ENCODE measurements at places on chromosomes 4 and X. TPM values are rescaled to one million over a fixed set of nuclear protein-coding genes. Genes with fewer than 3 reads are reported as not detected.

GRCh38 chrX:18895189-18895951, 88.5 kb downstream of the PHKA2 start:
- no peak for DNase-seq

DNA sequence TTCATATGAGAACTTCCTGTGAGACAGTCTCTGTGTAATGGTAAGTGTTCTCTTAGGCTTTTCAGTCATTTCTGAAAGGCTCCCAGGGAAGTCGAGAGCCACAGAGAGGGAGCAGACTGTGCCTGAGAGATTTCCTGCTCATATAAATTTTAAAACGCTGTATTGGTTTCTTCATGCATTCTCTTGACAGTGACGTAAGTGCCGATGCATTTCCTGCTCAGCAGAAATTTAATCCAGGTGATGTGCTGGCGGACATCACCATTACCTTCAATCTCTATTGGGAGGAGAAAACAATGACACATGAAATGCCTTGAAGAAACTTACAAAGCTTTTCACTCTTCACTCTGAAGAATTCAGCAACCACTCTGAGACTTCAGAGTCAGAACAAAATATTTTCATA, 383.6 kb downstream of the BMPR1B start:
- DNase-seq: peak; percentile 1

DNA sequence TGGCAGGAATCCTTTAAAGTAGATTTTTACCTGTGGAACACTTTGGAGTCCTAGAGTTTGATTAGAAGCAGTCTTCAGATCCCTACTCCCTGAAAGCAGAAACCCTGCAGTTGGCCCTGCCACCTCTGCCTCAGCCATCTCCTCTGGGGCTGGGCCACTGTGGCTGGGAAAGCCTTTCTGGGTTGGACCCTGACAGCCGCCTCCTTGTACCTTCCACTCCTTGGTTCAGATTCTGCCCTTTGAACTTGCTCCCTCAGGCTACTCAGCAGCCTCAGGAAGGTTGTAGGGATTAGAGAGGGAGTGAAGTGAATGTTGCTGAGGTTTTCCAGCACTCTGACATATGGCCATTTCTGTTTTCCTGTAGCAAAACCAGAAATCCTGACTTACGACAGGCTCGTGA, 65.5 kb downstream of the KIT start:
- no peak for DNase-seq

The GYG2 gene
- 5.2 TPM for total RNA-seq
